ENCODE measurements at places on chromosomes 16 and 17. TPM values are rescaled to one million over a fixed set of nuclear protein-coding genes. Genes with fewer than 3 reads are reported as not detected.
A peak's percentile ranks its signal among the peaks of the same experiment; 100 is the strongest.

GRCh38 chr17:57739402-57740234 lies 5.5 kb downstream of the CCDC182 start:
- no peak for DNase-seq

DNA sequence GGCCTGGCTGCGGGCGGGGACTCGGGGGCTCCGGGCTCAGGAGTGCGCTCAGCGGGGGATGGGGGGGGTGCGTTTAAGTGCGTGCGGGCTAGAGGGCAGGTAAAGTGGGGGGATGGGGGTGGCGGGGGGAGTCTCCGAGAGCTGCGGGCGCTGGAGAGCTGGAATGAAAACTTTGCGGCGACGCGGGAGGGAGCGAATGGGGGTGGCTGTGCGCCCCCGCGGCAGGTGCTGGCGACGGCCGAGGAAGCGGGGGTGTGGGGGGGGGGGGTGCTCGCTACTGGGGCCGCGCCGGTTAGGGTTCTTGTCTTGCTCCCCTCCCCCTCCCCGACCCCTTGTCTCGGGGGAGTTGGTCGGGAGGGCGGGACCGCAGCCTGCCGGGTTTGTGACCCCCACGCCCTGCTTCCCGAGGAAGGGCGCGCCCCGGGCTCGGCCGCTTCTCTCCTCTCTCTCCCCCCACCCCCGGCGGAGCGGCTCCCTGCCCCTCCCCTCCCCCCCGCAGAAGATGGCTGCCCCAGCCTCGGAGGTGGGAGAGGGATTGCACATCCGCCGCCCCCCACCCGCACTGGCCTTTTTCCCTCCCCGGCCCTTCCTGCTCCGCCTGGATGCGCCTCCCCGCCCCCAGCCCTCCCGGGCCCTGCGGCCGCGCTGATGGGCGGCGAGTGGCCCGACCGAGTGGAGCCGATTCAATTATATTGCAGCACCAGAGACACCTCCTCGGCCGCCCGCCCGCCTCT lies 649 bp downstream of the GSE1 start:
- no peak for DNase-seq

GRCh38 chr16:50445621-50446555 lies 77.1 kb upstream of the BRD7 start:
- DNase-seq = no peak

DNA sequence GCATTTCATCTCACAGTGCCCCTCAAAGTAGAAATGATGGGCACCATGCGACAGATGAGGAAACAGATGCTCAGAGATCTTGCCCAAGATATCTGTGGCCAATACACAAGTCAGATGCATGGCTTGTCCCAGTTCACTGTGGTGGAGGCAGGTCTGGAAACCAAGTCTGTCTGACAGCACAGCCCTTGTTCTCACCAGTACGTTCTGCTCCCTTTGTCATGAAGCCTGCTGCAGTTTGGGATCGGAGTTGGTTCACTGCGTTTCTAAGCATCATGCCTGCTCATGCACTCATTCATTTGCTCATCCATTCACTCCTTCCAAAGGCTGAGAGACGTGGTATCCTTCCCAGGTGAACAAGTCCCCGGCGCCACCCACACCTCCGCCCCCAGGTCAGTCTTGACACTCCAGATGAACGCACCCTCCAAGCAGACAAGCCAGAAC lies 27.2 kb upstream of the MEAK7 start:
- peak; percentile 53 for DNase-seq

CDH5 gene
- 1.2 TPM for total RNA-seq

- DNase-seq = peak; percentile 58
Measured at GRCh38 chr17:32909787-32910369, 18.1 kb upstream of the TMEM98 start.

DNA sequence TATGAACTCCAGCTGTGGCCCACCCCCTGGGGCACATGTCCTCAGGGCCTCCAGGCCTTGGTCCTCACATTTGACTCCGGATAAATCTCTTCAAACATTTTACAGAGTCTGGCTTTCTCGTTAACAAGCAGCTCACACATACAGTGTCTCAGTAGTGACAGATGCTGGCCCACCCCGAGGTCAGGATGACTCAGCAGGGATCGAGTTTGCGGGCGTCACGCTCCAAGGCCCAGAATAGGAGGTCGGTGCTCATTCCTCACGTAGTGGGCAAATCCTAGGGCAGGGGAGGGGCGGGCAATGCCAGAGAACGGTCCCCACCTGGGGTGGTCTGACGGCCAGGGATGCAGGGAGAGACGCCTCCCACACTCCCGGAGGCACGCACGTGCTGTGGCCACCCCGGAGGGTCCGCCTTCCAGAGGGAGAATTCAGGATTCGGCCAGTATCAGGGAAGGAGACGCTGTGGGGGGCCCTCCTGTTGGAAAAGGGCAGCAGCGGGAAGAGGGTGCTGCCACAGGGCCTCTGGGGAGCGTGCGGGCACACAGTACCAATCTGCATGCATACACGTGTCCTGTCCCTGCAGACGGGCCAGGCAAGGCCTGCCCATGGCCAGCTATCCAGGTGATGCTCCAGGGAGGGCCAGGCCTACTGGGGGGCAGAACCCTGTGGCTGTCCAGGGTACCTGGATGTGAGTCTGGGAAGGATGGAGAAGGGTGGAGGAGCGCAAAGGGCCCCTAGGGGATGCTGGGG lies 8.6 kb downstream of the SLC7A5 start:
- no peak for DNase-seq

GRCh38 chr16:62967611-62968010 lies 931.4 kb upstream of the CDH8 start:
- no peak for DNase-seq

CBX8 gene
- 4.1 TPM for total RNA-seq

GAA gene
- total RNA-seq = 21.8 TPM

GRCh38 chr16:71576971-71577370 lies at the start of gene TAT:
TAT (minus strand) TSS chr16:71577092; CDS start chr16:71576415, 677 bp downstream.
- no peak for DNase-seq

TEX19 gene
- total RNA-seq = not detected

PDE6G gene
- total RNA-seq = 23.5 TPM

- DNase-seq = no peak
Measured at GRCh38 chr16:87447323-87447722, 45.5 kb downstream of the ZCCHC14 start.

NLGN2 gene
- total RNA-seq = 10.3 TPM

DNA sequence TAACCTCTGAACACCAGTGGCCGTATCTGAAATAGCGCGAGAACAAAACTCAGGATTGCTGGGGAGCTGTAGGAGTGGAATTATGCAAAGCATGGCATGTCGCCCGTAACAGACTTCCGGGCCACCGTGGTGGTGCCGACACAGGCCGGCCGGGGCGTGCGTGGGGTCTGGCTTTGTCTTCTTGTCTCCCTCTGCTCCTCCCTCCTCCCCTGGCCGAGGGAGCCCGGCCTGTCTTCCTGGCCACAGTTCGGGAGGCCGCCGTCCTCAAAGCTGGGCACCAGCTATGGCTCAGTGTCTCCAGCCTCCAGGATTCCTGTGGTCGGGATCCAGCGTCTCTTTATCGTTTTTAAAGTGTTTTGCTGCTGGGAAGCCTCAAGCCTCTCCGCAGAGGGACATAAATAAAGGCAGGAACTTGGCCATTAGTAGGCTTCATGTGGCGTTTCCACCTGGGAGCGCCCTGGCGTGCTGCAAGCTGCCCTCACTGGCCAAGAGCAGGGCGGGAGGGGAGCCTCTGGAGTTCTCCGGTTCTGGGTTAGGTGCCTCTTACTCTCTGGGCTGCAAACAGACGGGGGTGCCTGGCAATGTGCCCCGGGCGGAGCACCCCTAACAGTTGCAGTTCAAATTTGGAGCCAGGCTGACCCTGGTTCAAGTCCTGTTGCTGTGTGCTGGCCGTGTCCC lies 22.0 kb upstream of the NPTX1 start:
- DNase-seq = no peak

DNA sequence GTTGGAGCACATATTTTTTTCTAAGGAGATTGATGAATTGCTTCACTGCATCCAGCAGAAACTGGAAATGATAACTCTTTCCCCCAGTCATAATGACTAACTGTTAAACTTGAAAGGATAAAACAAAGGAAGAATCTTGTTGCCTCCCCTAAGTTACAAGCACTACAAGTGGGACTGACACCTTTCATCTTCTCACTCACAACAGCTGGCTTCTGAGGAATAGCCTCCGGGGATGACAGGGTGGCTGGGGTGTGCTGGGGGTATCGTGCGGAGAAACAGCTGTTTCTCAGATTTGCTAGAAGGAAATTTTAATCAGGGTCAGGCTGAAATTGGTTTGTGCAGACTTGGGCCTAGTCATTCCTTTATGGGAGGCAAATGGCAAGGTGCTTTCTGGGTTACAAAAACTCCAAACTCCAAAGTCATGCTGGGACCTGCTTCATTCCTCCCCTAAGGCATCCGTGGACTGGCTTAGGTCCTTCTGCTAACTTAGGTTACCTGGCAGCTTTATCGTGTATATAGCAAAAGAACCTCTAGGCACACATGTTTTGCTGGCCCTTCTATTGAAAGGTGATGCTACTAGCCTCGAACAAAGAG lies 557.2 kb downstream of the TOX3 start:
- no peak for DNase-seq

DNA sequence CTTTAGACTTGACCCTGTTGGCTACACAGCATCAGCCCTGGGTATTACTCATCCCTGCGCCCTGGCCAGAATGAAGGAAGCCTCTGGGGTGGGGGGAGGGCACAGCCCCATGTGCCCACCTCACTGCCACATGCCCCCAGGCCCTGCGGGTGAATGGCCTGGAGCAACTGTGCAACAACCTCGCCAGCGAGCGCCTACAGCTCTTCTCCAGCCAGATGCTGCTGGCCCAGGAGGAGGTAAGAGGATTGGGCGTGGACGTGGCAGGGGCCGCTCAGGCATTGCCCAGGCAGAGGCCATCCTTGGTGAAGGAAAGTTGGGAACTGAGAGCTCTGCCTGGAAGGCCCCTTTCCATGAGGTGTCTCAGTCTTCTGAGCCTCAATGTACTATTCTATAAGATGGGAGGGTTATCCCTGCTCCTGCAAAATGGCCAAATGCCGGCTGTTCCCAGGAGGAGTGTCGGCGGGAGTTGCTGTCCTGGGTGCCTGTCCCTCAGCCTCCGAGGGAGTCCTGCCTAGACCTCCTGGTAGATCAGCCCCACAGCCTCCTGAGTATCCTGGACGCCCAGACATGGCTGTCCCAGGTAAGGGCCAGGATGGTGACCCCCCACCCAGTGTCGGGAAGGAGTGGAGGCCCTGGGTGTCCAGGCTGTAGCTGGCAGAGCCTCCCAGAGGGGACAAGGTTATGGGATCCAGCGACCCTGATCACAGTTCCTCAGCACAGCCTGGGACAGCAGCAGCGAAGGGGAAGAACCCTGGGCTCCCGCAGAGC lies 8.9 kb downstream of the MYO15B start:
- DNase-seq = no peak

CDK5RAP3 gene
- total RNA-seq = 111 TPM

DNA sequence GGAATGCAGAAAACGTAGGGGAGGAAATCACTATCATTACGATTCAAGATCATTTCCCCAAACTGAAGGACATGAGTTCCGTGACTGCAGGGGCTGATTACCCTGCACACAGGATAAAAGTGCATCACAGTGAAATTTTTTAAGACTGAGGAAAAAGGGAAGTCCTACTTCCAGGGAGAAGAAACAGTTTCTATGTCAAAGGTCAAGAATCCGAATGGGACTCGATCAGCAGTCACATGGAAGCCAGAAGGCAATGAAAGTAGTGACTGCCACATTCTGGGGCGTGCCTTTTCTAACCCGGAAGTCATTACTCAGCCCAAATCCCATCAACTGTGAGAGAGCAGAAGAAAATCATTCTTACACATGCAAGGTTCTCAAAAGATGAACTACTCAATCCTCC lies 12.1 kb downstream of the ZZEF1 start:
- DNase-seq = no peak

KRTAP2-3 gene
- total RNA-seq = 11.6 TPM

CX3CL1 gene
- 6.4 TPM for total RNA-seq

GRCh38 chr16:85113913-85114312 lies 1.6 kb upstream of the CIBAR2 start:
- DNase-seq = no peak

DNA sequence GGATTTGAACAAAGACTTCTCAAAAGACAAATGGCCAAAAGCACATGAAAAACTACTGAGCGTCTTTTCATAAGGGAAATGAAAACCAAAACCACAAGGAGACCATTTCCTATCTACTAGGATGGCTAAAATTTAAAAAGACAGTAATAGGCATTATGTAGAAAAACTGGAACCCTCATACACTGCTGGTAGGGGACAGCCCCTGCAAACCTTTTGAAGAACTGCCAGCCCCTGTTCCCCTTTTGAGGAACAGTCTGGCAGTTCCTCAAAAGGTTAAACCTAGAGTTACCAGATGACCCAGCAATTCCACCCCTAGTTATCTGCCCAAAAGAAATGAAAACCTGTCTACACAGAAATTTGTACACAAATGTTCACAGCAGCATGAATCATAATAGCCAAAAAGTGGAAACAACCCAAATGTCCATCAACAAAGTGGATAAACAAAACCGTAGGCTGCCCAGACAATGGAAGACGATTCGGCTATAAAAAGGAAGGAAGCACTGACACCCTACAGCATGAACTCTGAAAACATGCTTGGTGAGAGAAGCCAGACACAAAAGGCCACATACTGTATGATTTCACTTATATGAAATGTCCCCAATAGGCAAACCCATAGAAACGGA lies 22.9 kb downstream of the CDIP1 start:
- no peak for DNase-seq

RAB11FIP4 gene
- total RNA-seq = 9.1 TPM

- no peak for DNase-seq
Measured at GRCh38 chr16:78195797-78196196, 96.3 kb downstream of the WWOX start.

DNA sequence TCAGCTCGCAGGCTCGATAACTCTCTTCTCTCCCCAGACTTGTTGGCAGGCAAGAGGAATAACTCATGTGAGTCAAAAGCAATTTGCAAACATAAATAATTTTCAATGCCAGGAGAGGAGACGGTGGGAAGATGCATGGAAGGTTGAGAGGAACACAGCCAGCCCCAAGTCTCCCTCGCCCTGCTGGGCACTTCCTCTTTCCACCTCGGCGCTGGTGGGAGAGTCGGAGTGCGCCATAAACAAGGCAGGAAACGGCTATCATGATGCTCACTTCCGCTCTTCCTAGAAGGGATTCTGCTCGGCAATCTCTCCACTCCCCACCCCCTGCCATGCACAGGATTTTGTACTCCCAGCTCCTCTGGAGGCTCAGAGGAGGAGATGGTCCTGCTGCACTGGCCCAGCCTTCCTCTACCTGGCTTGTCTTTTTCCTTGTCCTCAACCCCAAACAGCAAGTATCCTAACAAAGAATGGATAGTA lies 13.0 kb downstream of the CBX4 start:
- DNase-seq = no peak

DNA sequence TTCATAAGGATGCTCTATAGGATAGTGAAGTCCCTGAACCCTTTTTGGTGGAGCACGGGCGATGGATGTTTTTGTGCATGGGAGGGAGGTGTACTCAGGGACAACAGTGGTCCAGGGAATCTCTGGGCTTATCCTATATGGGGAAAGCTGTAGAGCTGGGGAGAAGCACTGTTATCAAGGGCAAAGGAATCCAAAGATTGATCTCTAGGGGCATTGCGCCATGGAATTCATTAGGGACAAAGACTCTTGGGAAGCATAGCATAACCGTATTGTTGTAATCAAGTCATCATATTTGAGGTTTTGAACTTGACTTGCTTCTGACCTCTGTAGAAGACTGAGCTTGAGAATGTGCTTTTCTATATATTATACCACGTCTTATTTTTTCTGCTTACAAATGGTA lies 172.9 kb upstream of the ZFHX3 start:
- no peak for DNase-seq
